ENCODE measurements at places on chromosomes 2 and 18.

- peak; percentile 68 for DNase-seq
These were observed 618 bp upstream of the LYPD1 start for GRCh38 chr2:132670496-132671150.

- no peak for DNase-seq
These were observed 2.2 kb downstream of the RTP5 start for GRCh38 chr2:241871538-241872312.

DNA sequence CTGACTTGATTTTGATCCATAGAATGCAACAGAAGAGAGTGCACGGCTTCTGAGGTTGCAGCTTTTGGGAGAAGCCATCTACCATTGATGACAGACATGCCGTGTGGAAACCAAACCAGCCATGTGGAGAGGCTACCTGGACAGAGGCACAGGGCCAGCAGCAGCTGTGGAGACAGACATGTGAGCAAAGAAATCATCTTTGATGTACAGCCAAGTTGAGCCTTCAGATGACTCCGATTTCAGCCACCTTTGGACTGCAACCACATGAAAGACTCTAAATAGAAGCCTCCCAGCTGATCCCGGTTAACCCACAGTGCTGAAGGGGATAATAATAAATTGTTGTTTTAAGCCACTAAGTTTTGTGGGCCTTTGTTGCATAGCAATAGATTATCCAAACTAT, 54.2 kb downstream of the TSN start:
- no peak for DNase-seq

DNA sequence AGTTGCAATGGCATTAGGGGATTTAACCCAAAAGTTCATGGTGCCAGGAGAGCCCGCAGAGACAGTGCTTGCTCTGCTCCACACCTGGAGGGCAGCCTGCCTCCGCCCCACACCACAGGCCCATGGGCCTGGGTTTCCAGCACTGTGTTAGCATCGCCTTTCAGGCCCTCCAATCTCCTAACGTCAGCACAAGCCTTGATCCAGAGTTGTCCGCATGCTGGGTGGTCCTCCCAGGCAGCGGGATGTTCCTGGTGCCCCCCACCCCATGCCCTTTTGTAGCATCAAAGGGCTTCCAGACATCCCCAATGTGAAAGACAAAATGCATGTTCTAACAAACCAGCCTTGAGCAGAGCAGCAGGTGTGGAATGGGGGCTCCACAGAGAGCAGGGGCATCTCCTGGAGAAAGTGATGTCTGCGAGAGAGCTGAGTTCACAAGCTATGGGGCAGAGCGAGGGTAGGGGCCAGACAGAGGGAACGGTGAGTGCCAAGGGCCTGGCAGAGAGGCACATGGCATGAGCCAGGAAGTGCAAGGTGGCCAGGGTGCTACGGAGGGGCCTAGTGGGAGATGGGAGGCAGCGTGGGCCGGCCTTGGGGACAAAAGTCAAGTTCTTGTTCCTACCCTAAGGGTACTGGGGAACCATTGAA, 119.2 kb downstream of the CYP26B1 start:
- peak; percentile 38 for DNase-seq

DNA sequence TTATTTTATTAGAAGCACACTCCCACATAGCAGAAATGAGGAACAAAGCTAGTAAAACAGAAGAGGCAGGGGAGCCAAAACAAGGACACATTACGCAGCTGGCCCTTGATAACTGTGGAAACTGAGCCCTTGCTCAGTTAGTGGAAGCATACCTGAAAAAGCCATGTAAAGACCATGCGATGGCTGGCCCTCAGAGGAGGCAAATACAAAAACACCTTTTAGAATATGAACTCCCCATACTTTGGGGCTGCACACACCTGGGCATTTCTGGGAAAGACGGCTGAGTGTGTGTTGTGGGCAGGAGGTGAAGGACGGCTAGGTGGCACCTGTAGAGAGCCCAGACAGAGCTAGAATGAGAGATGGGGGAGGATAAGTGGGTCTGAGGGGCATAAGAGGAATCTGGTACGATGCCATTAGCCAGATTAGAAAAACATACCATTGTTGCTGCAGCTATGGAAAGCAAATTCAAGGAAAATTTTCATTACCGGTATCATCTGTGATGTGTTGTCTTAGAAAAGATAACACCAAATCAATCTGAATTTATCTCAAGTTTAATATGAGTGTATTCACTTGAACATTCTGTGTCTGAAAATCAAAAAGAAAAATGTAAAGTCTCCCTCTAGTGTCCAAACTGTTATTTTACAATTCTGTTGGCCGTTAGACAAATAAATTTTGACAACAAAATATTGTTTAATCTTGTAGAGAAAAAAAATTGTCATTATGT, 45.2 kb upstream of the SULT1C3 start:
- DNase-seq, result no peak

DNA sequence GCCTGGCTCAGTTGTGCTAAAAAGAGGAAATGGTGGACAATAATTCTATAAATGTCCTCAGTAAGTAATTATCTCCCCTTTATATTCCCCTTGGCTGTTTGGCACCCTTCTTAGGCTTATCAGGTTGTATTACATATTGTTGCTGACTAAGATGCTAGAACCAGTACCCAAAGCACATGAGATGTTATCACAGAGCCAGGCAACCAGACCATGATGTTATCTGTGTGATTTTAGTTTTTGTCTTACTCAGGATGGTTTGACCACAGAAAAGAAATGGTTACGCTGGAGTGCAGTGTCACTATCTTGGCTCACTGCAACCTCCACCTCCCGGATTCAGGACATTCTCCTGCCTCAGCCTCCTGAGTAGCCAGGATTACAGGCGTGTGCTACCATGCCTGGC, 15.2 kb downstream of the R3HDM1 start:
- DNase-seq, result no peak

- no peak for DNase-seq
These were observed 24.9 kb downstream of the EN1 start for GRCh38 chr2:118822572-118822971.

GRCh38 chr2:5365871-5366461, 326.2 kb upstream of the SOX11 start:
- DNase-seq, result peak; percentile 84

GRCh38 chr2:134144651-134145050, 109.2 kb upstream of the MGAT5 start:
- no peak for DNase-seq

DNA sequence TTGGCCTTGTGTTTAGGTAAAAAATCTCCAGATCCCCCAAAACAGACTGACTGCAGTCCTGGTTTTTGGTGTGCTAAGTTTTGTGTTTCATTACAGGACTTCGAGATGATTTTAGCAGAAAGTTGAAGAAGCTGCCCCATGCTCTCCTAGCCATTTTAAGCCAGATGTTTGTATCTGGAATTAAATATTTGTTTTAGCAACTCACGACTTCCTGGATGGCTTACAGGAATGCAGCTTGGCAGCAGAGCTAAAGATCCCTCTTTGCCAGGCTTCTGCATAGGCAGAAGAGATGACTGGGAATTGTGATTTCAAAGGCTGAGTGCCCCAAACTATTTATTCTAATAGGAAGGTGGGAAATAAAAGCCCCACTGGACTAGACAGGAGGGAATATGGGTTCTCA, 31.1 kb downstream of the ONECUT2 start:
- no peak for DNase-seq

- no peak for DNase-seq
These were observed 433 bp downstream of the NPC1 start for GRCh38 chr18:23585897-23586248.

- no peak for DNase-seq
These were observed 6.4 kb downstream of the ARL4C start for GRCh38 chr2:234490271-234491091.
